ENCODE measurements at places on chromosomes 1 and 21.

GRCh38 chr1:10338047-10338446 is 60.8 kb upstream of the PGD start:
- no peak for DNase-seq

- DNase-seq = no peak
Observed at GRCh38 chr1:240888039-240888786, 276.3 kb upstream of the GREM2 start.

DNA sequence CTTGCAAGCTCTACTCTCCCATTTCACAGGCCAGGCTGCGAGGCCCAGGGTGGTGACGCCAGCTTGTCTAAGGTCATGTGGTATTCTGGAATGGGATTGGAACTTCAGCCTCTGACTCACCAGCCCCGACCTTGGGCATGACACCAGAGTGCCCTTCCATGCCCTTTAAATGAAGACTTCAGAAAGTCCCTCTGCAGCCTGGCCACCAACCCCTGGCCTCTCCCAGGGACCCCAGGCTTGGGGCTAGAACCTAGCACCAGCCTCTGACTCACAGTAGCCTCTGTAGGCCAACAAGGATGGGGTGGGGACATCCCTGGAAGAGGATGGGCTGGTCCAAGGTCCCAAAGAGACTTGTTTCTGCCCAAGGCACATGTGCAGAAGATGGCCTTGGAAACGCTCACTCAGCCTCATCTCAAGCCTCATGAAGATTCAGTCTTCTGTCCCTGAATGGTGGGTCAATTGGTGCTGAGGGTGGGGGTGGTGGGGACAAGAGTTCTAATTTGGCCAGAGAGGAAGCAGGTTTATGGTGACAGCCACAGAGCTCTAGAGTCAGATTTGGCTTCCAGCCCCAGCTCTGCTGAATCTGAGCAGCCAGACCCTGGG is 36.1 kb upstream of the RUNX3 start:
- DNase-seq = no peak

DNA sequence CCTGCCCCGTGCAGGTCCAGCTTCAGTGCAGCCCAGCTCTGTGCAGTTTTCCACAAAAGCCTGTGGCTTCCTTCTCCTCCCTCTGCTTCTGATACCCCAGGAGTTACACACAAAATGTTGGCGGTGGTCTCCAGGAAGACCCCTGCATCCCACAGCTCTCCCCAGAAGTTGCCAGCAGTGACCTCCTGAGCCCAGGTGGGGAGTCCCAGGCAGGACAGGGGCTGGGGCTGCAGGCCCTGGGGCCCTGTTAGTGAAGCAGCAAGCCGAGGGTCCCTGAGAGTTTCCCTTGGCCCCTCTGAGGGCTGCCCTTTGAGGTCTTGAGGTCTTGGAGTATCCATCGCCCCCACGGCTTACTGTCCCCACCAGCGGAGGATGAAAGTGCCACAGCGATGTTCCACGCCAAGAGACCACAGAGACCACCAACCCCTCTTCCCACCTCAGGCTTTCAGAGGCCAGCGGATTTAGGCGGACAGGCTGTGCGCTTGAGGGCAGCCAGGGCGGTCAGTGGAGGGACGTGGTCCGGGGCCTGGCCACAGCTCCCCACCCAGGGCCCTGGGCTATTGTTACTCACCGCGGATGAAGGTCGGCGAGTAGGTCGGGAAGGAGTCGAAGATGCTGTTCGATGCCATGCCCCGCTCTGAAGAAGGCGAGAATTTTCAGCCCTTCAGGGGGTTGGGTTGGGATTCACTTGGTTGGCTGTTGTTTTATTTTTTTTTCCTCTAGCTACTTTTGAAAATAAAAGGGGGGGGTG is 34.0 kb upstream of the RUNX3 start:
- no peak for DNase-seq

- DNase-seq = no peak
Observed at GRCh38 chr1:234093741-234094140, 189.3 kb downstream of the SLC35F3 start.

GRCh38 chr1:118032883-118033282 is 103.3 kb downstream of the WDR3 start:
- DNase-seq = no peak

DNA sequence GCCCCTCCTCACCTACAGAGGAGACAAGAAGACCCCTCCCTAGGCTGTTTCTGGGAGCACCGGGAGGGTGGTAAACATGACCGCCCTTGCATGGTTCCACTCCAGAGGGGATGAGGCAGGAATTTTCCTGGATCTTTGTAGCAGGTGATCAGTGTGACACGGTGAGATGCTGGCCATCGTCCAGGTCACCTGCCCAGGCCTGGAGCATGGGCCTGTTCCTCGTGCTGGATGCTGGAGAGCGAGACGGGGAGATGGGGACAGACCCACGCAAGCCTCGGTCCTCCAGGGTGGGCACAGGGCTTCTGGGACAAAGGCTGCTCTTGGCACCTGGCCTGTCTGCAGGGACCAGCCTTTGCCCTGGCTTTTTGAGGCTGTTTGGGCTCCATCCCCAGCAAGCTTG is 46.2 kb downstream of the DMRTB1 start:
- DNase-seq = no peak

- no peak for DNase-seq
Observed at GRCh38 chr1:150909585-150910180, 16.5 kb upstream of the SETDB1 start.

- DNase-seq = no peak
Observed at GRCh38 chr1:32393136-32393535, 1.1 kb downstream of the BSDC1 start.

- DNase-seq = no peak
Observed at GRCh38 chr1:41919131-41919530, 409 bp upstream of the HIVEP3 start.

GRCh38 chr1:110436635-110437034 is 14.3 kb upstream of the PROK1 start:
- no peak for DNase-seq

- DNase-seq = no peak
Observed at GRCh38 chr1:162138112-162138511, 68.6 kb downstream of the NOS1AP start.

GRCh38 chr1:38265293-38266196 is 219.0 kb upstream of the POU3F1 start:
- no peak for DNase-seq

GRCh38 chr1:63326106-63326472 is 3.7 kb downstream of the FOXD3 start:
- no peak for DNase-seq

GRCh38 chr1:240501115-240501514 is 110.8 kb downstream of the GREM2 start:
- DNase-seq = no peak

DNA sequence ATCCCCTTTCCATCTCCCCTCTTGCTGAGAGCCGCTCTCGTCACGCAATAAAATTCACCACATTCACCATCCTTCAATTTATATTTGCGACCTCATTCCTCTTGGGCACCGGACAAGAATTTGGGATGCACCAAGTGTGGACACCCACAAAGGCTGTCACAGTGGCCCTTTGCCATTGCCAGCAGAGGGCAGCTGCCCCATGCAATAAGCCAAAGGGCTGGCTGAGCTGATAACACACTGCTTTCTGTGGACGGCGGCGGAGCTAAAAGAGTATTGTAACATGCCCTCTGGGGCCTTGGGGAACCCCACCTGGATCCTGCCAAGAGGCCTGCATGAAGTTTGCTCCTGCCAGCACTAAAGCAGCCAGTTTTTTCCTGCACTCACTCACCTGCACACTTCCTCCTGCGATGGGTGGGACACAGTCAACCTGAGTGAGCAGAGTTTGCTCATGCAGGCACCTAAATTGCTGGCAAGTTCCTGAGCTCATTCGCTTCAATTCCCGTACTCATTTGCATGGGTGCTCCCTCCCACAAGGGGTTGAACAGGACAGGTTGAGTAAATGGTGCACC is 792.3 kb upstream of the ADAMTS5 start:
- DNase-seq = no peak

DNA sequence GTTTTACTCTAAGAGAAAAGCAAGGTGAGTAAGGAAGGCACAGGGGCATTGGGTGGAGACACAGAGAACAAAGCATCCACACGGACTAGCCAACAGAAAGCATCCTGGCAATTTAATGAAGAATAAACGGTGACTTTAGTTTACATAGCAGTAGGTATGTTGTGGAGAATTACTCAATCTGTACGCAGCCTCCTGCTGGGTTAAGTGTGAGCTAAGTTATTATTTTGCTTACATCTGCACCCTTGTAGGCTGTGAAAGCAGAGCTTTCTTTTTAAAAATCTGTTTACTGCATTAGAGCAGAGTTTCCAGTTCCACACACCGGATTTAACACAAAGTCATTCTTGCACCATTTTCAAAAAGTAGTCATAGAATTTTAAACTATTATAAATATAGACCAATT is 144.5 kb downstream of the AKT3 start:
- DNase-seq = no peak

GRCh38 chr1:203295796-203296195 is 9.5 kb upstream of the BTG2 start:
- DNase-seq = no peak

DNA sequence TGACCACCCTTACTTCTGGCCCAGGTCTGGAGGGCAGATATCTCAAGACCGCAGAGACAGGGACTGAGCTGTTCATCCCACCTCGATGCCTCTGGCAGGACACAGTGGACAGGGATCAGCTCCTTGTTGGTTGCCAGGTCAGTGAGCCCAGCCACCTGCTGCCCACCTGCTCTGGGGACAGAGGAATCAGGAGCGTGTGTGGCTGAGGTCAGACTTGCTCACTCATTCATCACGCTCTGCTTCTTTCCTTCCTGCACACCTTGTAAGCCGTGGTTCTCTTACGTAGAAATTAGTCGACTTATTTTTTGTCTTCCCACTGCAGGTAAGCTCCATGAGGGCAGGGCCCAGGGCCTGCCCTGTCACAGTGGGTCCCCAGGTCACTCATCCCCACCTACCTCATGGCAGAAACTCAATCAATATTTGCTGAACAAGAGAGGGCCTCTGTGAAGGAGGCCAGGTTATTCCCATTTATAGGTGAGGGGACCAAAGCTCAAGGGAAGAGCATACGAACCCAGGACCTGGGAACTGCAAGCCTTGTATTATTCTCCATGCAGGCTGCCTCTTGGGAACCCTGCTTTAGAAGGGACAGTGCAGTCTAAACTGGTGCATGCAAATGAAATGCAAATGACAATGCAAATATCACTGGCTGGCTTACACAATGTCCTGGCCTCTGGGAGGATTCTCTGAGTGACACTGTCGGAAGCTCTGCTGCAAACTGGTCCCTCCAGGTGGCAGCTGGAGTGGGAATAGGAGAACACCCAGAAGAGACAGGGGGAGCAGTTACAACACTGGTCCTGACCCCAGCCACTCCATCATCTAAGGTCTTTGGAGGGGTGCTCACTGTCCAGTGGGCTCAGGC is 58.4 kb upstream of the PAX7 start:
- DNase-seq = no peak

- peak; percentile 10 for DNase-seq
Observed at GRCh38 chr1:71885171-71885570, 397.2 kb downstream of the NEGR1 start.

DNA sequence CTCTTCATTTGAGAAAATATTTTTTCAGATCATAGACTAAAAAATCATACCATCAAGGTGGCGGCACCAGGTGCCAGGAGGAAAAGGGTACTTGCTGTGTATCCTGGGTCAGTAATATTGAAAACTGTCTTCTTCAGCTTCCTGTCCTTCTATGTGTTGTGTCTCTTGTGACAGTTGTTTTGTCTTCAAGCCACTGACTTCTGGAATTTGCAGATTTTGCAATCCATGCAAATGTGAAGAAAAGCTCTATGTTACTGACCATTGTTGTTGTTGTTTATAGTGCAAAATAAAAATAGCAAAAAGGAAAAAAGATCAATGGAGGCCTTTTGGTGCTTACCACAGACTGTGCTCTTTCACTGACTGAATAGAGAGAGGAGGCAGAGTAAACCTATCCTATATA is 83.2 kb upstream of the RHOU start:
- no peak for DNase-seq

DNA sequence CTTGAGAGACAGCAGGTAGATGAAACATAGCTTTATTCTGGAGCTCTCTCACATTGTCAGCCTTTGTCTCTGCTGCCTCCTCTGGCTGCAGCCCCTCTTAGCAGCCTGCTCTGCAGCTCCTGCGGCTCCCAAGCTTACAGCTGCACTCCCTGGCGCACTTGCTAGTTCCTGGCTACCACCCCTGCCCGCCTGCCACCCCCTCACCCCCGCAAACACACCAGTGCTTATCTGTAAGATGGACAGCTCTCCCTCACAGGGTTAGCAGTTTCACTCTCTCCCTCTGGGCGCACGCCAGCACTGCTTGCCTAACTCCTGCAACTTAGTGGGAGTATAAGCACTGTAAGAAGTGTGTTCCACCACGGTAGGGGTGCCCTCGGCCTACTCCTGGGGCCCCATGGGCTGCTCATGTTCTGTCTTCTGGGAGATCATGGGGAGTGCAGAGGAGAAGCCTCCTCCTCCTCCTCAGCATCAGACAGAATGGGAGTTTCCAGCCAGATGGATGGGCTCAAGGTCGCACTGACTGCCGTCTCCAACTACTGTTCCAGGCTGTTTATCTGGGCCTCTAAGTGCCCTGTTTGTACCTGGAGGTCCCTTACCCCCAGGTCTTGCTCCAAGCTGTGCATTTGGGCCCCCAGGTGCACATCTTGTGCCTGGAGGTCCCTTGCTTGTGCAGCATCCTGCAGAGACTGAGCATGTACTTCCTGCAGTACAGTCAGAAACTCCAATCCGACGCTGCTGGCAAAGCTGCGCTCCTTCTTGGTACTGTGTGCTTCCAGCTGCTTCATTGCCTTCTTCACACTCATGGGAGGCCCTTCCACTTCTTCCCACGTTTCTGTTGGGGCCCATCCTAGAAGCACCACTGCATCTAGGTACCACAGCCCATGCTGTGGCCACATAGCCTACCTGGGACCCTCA is 1388.1 kb downstream of the AMY1C start:
- DNase-seq = peak; percentile 37

DNA sequence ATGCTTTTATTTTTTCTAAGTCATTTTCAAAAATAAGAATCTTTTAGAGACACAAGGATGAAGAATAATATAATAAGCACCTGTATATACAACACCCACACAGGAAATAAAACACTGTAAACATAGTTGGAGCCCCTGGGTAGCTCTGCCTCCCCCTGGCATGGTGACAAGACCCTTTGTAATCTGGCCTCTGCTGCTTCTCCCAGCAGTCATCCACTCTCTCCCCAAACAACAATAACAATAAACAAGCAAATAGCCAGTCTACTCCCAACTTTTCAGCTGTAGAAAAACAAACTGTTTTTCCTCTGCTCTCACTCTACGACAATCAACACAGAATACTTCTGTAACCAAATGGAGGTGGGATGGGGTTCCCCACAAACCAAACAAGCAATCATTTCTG is 110.1 kb downstream of the CSMD2 start:
- no peak for DNase-seq

All from NCI-H446 (cell line).